ENCODE measurements at places on chromosomes 2 and 18. TPM values are rescaled to one million over a fixed set of nuclear protein-coding genes. Genes with fewer than 3 reads are reported as not detected.

Gene LMAN1
- 53.2 TPM for total RNA-seq

Gene COLEC12
- 2.4 TPM for total RNA-seq

Gene LIPT1
- 7.7 TPM for total RNA-seq

Gene TXNDC2
- total RNA-seq = 0.06 TPM

Gene KCNG2
- total RNA-seq = 3.8 TPM

Gene CNTNAP5
- not detected for total RNA-seq

Gene C18orf32
- total RNA-seq = 44.7 TPM

Gene RSAD2
- not detected for total RNA-seq

Gene EPC2
- 16.7 TPM for total RNA-seq

Gene ITGAV
- total RNA-seq = 125 TPM

Gene VWA3B
- not detected for total RNA-seq
